ENCODE measurements at places on chromosomes 16 and 17. TPM values are rescaled to one million over a fixed set of nuclear protein-coding genes. Genes with fewer than 3 reads are reported as not detected.

Gene PMFBP1
- polyA plus RNA-seq = 6.6 TPM

Gene SLFN13
- polyA plus RNA-seq = 47.6 TPM

GRCh38 chr16:88653596-88654362, 2.9 kb upstream of the CYBA start:
- DNase-seq = no peak

- DNase-seq = no peak
Measured at GRCh38 chr17:3679531-3680126, 11.0 kb downstream of the EMC6 start.
